Mesothelial cell of epicardium (in vitro differentiated cells): ENCODE measurements at places on chromosomes 12 and 14.
A peak's percentile ranks its signal among the peaks of the same experiment; 100 is the strongest.

- DNase-seq = peak; percentile 48
Measured at GRCh38 chr12:29782871-29783772, 620 bp downstream of the TMTC1 start.

GRCh38 chr14:55910601-55911243, 207.5 kb upstream of the PELI2 start:
- no peak for DNase-seq

GRCh38 chr14:41280745-41281144, 325.9 kb upstream of the LRFN5 start:
- no peak for DNase-seq

DNA sequence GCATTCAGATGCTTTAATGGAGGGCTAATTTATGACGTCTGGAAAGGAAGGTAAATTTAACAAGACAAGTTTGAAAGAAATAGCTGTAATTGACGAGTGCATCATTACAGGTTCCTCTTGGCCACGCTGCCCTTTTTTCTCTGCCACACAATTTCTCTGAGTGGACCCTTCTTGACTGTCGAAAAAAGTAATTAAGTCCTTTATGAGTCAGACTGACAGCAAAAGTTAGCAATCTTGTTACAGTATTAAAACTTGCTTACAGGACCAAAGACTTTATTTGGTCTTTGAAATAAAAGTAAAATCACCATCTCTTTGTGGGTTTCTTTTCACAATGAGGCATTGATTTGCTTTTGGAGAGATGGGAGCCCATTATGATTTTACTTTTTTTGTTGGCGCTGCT, 42.6 kb downstream of the SAMD4A start:
- no peak for DNase-seq

DNA sequence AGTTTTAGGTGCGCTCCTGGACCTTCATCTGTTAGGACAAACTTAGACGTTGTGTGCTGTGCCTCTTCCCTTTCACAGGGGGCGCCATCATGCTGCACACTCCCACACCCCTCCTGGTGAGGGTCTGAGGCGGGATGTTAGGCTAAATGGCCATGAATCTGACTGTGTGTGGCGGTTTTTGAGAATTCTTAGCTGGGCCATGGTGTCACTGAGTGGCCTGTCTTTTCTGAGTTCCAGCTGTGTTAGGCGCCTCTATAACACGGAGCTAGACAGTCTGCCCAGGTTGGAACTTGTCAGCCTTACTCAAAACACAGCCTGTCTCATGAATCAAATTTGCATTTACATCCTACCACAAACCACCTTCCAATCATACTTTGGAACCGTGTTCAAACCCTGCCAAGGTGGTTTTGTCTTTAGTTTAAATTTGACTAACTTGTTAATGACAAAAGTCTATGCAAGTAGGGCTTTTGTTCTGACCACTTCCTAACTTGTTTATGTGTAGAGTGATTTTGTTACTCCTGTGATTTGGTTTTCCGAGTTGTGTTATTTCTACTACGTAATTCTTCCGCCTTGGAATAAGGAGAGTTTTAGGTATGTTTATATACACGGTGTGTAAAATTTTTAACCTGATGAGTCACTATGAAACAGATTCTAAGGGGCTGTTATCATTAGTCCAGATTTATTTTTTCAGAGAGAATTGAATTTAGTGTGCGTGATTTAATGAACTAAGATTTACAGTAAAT, 19.6 kb downstream of the ACVR1B start:
- DNase-seq = no peak

- no peak for DNase-seq
Measured at GRCh38 chr12:6367065-6367968, 8.0 kb downstream of the SCNN1A start.

DNA sequence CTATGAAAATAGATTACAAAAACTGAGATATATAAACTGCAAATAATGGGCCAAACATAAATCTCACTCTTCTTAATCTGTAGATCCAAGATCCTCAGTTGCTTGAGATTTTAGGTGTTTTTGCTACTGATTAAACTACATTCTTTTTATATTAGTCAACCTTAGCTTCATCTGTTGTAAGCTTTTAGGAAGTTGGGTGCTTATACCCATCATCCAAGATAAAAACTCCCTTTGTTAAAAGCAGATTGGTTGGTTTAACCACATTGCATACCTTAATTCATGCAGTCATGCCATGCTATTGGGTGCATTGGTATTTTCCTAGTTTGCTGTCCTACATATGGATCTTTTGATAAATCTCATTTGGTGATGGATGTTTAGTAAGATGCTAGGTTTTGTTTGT, 46.2 kb upstream of the DIP2B start:
- no peak for DNase-seq

GRCh38 chr12:74170645-74171477, 366.8 kb upstream of the ATXN7L3B start:
- no peak for DNase-seq

DNA sequence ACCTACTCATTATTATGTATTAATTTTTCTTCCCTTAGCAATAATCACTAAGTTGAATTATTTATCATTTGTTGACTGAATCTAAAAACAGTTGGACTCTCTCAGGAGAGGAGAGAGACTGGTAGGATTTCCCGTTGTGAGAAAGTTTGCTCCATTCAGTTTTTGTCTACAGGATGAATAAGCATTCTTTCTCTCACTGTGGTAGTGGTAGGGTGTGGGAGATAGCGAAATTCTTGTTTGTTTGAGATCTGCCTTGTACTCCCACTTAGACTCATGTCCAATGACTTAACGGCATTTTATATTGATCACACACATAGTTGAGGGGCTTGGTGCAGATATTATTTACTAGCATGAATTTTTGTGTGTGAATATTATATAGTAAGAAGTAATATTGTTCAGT, 421.0 kb upstream of the PDE3A start:
- no peak for DNase-seq

- DNase-seq = no peak
Measured at GRCh38 chr14:69519204-69520100, 34.9 kb downstream of the PLEKHD1 start.

DNA sequence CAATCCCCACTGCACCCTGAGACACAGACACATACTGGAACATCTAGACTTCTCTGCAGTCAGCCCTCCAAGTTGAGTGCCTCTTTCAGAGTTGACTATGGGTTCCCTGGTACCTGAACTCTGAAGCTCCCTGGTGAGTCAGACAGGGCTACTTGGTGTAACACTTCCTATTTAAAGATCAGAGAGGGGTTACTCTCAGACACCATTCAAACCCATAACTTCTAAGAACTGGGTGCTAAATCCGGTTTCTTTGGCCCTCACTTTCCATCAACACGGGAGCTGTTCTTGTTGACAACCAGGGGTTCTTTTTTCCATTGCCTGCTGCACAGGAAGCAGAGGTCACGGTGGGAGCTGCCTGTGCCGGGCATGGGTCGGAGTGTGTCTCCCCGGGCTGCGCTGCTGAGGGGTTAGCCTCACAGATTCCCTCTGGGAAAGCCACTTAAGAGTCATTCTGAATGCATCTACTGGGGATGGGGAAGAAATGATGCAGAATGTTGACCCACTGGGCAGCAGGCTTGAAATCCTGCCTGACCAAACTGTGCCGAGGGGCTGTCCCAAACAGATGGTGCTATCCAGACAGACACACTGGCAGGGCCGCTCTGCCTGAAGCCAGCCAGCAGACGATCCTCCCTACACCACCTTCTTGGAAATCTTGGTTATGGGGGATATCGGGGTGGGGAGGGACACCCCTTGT, 74.1 kb downstream of the PITPNM2 start:
- DNase-seq = no peak

GRCh38 chr12:53174881-53175491, 5.5 kb upstream of the ZNF740 start:
- DNase-seq = no peak

DNA sequence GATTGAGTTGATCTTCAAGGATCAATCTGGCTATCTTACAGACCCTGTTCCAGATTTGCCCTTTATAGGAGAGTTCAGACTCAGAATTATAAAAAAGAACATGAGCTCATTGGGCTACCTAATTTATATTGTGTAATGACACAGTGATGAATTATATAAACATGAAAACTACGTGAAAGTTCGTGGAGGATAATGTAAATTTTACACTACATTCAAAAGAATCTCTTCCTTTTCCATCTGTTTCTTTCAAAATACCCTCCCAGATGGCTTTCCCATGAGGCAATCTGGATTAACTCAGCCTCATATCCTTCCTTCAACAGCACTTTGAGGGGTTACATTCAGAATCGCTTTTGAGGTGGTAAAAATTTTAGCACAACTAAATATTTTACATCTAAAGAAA, 129.3 kb downstream of the HMGA2 start:
- no peak for DNase-seq

DNA sequence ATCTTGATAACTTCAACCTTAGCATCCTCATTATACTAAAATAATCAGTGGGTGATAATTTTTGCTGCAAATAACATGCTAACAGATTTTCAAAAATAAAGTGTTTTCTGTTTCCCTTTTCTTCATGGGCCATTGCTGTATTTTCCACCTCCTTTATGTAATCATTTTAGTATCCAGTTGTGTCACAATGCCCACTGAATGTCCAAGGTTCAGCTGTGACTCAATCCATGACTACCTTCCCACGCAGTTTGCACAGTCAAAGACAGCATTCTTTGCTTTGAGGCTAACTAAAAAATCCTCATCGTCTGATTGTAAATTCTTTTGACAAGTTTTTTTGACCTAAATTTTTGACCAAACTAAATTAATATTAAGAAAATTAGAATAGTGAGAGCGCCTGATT, 474.1 kb downstream of the FLRT2 start:
- no peak for DNase-seq

GRCh38 chr12:52232203-52232673, 805 bp upstream of the KRT7 start:
- no peak for DNase-seq

GRCh38 chr12:132765361-132765760, 3.7 kb upstream of the ANKLE2 start:
- DNase-seq = no peak

- no peak for DNase-seq
Measured at GRCh38 chr14:29043737-29044136, 277.1 kb downstream of the FOXG1 start.

- DNase-seq = peak; percentile 81
Measured at GRCh38 chr14:32201193-32201815, 541 bp upstream of the RNU6-7 start.

DNA sequence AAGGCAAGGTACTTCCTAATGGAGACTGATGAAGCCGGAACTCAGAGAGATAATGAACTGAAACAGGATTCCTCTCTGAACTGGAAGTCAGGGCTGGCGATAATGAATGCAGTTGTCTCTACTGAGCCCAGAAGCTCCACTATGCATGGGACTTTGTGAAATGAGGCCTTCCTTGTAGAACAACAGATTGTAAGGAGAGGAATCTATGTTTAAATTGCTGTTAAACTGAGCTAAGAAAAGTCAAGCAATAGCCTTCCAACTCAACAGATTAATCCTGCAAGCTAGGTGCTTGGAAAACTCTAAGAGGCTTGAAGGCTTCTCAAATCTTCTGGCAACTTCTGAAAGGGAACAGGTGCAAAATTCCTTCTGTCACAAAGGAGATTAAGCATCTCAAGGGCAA, 119.5 kb upstream of the ARHGAP5 start:
- DNase-seq = no peak

GRCh38 chr14:72104011-72104613, 171.9 kb downstream of the RGS6 start:
- DNase-seq = no peak

- no peak for DNase-seq
Measured at GRCh38 chr14:83913476-83913875, 1616.5 kb upstream of the FLRT2 start.

DNA sequence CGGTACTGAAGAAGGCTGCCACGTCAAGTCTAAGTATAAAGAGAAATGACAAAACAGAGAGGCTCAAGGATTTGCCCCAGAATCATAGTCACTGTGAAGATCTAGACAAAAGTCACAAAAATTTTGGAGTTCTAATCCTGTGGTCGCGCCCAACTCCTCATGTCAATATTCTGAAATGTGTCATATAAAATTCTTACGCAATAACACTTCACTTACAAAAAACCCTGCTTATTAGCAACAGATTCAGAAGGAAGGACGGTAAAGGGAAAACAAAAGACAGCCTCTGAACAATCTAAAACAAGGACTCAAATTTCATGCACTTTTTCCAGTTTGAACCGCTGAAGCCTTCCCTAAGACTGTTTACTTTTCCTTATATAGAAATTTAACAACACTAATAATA, 94.7 kb downstream of the TSPAN8 start:
- DNase-seq = no peak

DNA sequence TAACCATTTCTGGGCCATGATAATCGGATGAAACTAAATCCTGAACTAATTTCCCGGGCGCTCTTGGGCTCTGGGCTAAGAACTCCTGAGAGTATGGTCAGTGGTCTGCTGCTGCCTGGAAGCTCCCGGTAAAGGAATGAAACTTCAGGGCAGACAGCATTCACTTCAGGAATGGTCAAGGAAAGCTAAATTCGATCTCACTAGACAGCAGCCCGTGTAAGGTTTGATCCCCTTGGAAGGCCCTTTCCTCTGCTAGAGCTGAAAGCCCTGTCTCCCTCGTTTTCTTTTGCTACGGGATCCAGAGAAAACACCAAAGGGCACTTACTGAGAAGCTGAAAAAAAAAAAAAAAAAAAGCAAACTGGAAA, 680 bp downstream of the ASB8 start:
- DNase-seq = no peak

- no peak for DNase-seq
Measured at GRCh38 chr12:69287556-69287955, 48.2 kb downstream of the CPSF6 start.

DNA sequence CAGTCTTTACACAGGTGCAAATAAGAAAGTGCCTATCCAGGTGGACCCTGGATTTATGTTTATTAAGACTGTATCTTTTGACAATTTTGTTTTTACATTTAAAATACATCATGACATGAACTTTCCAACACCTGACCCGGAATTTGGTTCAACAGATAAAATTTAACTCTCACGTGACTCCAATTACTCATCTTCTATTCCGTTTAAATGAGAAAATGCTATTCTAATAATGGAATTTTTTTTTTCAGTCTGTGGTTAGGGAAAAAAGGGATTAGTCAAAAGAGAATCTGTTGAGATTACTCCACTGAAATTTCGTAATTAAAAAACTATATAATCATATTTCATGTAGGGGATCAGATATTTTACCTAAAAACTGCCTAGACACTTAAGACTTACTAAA, 11.1 kb downstream of the VPS37B start:
- no peak for DNase-seq

DNA sequence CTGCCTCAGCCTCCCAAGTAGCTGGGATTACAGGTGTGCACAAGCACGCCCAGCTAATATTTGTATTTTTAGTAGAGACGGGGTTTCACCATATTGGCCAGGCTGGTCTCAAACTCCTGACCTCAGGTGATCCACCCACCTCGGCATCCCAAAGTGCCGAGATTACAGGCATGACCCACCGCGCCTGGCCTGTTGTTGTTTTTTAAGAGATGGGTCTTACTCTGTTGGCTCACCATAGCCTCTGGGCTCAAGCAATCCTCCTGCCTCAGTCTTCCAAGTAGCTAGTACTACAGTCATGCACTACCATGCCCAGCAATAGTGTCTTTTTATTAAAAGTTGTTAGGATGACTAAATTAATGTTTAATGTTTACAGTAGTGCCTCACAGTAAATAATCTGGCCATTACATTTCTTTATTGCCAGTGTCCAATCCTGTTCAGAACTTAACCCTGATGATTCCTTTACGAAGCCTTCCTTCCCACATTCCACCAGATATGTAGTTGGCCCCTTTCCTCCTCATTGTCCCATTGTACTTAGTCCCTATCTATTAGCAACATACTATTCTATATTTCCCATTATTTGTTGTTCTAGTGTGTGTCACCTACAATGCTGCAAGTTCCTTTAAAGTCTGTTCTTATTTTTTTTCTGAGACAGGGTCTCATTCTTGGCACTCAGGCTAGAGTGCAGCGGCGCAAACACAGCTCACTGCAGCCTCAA, 8.8 kb upstream of the SMARCC2 start:
- no peak for DNase-seq

GRCh38 chr14:39060818-39061437, 42.1 kb downstream of the SEC23A start:
- DNase-seq = no peak
